ENCODE measurements at places on chromosomes 7 and 10.

DNA sequence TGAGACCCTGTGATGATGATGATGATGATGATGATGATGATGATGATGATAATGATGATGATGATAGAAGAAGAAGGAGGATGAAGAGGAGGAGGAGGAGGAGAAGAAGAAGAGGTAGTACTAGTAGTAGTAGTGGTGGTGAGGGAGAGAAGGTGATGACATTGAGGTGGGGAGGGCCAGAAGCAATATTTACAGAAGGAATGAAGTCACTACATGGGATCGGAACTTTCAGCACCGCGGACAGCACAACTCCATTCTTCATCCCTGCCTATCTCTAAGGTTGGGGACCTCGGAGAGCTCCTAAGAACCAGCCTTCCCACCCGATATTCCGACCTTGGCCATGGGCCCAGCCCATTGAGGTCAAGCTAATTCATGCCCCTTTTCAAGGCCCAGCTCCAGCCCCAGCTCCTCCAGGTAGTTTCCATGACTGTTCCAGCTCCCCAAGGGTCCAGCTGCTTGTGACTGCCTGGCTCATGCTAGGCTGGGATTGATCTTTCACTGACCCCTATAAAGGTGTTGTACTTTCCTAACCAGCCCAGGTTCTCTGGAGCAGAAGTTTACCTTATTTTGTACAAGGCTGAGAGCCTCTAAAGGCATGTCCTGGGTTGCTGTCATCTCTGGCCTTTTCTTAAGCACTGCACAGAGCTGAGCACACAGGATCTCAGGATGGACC is 10.3 kb downstream of the CRHR2 start:
- DNase-seq = peak; percentile 30

GRCh38 chr10:124073978-124074377 is 19.4 kb downstream of the CHST15 start:
- DNase-seq = no peak

DNA sequence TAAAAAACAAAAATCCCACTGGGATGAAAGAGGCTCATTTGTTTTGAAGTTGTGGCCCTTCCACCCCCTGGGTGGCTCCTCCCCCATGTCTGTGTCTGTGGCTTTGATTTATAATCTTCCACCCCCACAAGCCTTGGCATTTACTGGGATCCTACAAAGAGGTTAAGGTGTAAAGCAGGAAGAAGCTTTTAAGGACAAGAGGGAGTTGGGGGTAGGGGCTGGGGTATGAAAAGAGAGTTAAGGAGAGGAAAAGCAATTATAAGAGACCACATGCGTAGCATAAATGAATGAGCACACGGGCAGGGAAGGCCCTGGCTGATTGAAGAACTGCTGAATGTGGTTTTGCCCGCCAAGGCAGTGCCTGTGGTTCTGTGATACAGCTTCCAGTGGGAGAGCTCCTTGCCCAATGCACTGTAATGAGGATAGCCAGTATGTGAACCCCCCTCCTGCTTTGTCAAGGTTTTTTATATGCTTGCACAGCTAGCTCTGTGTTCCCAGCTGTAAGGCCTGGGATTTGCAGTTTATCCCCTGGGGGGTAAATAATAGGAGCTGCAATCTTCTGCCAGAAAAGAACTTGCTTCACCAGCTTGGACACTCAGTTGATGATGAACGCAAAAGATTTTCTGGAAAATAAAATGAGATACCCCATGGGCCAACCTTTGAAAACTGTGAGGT is 34.7 kb upstream of the KMT2E start:
- DNase-seq = no peak

DNA sequence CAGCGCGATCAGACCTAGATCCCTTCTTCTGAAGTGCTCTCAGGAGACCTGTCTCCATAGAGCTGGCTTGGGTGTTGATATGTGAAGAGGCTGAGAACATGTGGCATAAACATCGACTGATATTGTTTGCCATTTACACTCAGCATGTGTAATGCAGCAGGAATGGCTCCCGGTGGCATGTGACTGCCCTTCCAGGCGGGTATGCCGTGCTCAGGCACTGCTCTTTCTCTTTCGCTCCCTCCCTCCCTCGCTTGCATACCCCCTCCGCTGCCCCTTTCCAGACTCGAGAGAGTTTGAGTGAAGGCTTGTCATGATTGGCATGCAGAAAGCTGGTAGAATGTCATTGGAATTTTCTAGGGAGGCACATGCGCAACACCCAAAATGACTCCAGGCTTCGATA is 107.3 kb upstream of the PDCD4 start:
- DNase-seq = no peak

- DNase-seq = no peak
Observed at GRCh38 chr7:77313876-77314480, 102.2 kb downstream of the GSAP start.

DNA sequence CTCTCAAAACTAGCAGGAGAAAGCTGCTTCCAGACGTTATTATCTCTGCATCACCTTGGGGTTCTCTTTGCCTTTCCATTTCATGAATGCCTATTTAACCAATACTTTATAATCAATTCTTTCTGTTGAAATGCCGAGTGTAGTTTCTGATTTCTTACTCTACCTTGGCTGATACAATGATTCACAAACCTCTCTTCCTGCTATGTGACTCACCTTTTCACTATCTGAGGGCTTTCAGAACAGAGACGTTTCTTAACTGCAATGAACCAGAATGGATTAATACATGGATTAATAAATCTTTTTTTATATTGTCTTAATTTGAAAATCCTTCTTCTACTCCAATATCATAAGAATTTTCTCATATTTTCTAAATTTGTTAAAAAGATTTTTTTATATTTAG is 46.4 kb upstream of the ZNF746 start:
- no peak for DNase-seq

GRCh38 chr10:133438711-133439273 is 14.4 kb upstream of the SPRN start:
- no peak for DNase-seq

DNA sequence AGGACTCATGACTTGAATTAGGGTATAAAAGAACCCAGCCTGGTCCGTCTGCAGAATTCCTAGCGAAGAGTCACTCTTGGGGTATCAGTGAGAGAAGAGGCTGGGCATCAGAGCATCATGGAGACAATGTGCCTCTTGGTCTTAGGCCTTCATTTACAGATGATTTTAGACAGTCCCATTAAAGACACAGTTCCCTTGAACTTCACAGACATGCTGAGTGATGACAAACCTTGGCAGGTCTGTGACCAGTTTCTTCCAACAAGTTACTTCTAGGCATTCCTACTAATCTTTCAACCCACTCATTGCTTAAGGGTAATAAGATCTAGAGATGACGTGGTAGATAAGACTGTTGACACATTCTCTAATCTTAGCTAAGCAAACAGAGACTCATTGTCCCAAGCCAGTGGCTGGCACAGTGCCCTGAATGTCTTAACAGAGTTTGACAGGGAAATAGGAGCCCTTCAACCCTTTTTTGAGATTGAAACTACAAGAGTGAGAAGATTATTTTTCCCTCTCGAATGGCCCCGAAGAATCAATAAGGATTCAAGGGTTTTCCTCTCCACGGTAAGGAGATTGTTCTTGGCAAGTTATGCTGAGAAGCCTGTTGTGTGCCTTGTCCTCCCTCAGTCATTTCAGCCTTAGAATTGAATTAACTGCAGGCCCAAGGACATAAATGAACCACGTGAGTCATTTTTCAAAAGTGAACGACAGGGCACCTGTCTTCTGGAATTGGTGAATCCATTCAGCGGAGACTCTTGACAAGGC is 281.1 kb downstream of the CCDC3 start:
- no peak for DNase-seq

DNA sequence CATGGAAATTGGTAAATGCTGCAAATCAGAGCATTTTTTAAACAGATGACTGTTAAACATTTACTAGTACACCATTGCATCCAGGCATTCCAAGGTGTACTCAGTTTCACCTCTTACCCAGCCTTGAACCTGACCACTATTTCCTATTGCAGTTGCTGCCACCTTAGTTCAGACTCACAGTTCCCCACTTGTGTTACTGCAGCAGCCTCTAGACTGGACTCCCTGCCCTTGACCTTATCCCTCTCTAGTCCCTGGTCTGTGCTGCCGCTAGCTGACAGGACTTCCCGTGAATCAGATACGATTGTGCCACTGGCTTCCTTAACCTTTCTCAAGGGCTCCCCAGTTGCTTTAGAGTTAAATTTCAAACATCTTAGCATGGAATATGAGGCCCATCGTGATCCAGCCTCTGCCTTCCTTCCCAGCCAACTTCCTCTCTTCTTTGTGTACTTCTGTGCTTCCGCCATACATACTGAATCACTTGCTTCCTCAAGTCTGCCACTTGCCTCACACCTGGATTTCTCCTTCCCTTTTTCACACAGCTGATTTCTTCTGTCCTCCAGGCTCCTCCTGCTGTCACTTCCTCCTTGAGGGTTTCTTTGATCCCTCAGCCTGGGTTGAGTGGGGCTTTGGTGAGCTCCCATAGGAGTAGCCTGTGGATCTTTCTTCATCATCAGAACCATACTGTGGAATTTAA is 118.7 kb upstream of the GJD4 start:
- no peak for DNase-seq

- DNase-seq = no peak
Observed at GRCh38 chr7:18511351-18512140, 16.0 kb downstream of the HDAC9 start.

- no peak for DNase-seq
Observed at GRCh38 chr10:83076443-83076842, 1062.9 kb upstream of the GHITM start.

- peak; percentile 50 for DNase-seq
Observed at GRCh38 chr7:74625446-74625845, 32.1 kb upstream of the GTF2I start.

DNA sequence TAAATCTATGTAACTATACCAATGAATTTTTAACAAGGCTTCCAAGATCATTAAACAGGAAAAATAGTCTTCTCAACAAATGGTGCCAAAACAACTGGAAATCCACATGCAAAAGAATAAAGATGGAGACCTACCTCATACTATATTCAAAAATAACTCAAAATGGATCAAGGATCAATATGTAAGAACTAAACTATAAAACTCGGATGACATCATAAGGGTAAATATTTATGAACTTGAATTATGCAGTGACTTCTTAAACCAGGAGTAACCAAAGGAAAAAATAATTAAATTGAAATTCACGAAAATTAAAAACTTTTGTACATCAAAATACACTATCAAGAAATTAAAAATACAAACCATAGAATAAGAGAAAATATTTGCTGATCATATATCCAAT is 728.7 kb upstream of the GHITM start:
- DNase-seq = no peak

DNA sequence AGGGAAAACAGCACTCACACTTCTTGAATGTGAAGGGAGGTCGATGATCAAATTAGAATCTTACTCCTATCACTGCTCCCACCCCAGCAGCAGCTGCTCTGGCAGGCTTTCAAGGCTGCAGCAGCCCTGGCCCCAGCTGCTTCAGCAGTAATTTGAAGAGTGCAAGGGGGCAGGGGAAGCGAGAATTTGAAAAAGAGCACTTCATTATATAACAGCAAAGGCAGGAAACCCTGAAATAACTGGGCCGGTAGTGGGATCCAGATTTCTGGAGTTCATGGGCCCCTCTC is 44.9 kb downstream of the MYPN start:
- no peak for DNase-seq

DNA sequence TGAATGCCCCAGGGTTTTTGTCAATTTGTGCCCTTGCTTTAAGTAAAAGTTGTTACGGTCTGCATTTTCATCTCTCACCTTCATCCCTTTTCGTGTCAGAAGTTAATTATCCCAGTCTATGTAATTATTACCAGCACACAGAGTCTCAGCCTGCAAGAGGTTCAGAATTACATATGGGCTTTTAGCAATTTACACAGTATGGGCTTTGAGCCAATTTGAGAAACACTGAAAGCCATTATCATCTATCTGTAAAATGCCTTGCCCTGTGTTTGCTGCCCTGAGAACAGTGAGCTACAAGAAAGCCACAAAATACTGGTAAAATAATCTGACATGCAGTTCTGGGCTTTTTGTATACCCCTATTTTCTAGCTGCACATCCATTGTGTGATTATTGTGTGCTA is 125.6 kb upstream of the STEAP4 start:
- DNase-seq = no peak

DNA sequence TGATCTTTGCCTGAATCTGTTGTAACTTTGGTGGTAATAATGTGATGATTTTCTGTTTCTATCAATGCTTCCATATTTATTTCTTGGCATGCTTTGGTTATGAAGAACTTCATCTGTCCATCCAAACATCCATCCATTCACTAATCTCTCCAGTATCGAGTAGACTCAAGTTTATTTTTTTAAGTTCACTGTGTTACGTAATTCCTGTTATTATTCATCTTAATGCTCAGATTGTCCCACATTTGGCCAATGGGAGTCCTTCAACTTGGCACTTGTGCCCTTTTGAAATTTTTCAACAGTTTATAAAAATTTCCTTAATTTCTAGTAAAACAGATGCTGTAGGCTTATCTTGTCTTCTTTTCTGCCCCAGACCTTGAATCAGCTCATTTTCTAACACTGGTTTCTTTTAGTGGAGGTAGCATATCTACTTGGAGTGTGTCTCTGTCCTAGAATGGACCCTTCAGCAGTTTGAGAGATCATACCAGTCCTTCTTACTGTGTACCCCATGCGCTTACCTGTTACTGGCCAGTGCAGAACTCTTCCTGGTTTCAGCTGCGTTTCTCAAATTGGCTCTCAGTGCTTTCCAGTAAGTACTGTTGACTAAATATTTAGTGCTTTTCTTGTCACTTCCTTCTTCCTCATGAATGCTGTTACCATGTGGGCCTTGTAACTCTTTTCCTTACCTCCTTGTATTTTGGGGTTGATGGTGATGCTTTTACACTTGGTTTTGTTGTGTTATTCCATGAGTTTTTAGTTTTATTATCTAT is 100.8 kb downstream of the MLLT10 start:
- no peak for DNase-seq

DNA sequence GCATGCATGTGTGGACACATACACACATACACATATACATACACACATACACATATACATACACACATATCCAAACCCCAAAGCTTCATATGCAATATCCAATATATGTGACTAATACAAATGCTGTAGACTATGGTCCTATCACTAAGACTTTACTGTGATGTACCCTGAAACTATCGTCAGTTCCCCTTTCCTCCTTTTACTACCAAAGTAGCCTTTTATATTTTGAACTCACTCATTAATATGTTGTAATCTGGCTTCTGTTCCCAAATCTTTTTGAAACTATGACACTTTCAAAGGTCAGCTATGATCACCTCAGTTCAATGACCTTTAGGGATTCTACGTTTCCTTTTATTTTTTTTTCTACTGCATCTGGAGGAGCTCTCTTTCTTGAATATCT is 64.8 kb upstream of the TFEC start:
- no peak for DNase-seq

GRCh38 chr10:62842983-62843382 is 26.8 kb upstream of the EGR2 start:
- no peak for DNase-seq

- no peak for DNase-seq
Observed at GRCh38 chr7:87505122-87505521, 29.6 kb upstream of the ABCB4 start.

Measured in CD8-positive, alpha-beta T cell (primary cell).